KBM-7 (cell line): ENCODE measurements at places on chromosomes 11 and 22.

- no peak for DNase-seq
Observed at GRCh38 chr11:2557381-2557780, 112.6 kb downstream of the KCNQ1 start.

DNA sequence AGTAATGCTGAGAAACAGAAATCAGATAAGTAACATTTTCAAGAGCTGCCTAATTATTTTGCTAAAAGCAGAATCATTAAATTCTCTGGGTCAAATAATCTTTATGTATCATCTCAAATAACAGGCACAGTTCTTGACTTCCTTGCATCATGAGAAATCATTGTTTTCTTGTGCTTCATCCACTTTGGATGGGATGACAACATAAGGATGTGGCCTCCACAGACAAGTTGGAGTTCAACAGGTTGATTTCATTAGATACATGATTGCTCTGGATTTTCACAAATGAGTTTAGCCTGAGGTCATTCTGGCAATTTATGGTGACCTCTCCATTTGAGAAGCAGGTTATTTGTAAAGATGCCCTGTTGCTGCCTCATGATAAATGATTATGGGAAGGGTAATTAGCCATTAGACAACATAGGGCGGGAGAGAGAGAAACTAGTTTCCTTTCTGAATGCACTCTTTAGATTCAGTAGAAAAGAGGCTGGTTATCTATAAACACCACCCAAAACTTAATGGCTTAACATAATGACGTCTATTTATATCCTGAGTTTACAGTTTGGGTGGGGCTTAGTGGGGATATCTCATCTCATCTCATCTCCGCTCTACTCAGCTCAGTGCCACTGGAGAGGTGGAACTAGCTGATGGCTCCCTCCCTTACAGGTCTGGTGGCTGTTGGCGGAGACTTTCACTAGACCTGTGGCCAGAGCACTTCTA is 35.0 kb upstream of the ADORA2A start:
- DNase-seq = no peak

- DNase-seq = no peak
Observed at GRCh38 chr11:92500453-92500852, 275.8 kb downstream of the FAT3 start.

- no peak for DNase-seq
Observed at GRCh38 chr11:110318638-110319404, 22.4 kb upstream of the RDX start.

DNA sequence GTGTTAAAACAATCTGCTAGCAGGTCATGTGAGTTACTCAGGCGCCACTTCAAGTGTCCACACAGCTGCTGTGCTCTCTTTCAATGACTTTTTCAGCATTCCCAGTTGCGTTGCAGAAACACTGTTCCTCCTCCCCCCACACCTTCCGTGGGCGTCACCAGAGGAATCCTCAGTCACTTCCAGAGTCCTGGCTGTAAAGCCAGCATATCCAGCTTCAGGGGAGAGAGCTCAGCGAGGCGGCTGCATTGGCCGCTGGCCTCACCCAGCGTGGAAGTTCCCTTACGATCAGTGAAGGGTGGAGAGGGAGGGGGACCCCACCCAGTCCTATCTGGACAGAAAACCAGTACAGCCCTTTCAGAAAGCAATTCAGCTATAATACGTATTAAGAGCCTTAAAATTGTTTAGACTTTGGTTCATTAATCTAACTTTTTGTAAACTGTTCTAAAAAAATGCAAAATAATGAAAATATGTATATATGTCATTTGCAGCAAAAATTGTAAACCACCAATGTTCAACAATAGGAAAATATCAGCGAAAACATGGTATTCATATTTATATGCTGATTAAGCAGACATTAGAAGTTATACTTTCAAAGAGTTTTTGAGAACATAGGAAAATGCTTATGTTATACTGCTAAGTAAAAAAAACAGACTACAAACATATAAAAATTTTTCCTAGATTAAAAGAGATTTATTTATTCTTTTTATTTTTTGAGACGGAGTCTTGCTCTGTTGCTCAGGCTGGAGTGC is 2.8 kb upstream of the ANO9 start:
- DNase-seq = no peak

DNA sequence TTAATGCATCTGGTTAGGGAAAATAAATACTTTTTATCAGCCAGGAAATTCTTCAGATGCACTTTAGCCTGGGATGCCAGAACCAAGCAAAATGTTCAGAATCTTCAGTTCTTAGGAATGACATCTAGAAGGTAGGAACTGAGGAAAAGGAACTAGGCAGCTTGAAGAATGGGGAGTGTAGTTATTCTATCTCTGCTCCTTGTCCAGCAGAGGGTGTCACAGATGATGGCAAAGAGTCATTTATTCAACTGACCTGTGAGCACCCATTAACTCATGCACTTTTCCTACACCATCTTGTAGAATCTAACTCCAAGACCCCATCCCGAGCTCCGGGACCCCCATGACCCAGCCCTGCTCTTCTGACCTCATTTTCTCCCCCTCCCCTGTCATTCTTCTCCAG is 122.1 kb upstream of the ISX start:
- DNase-seq = no peak

GRCh38 chr22:31628969-31629708 is 32.9 kb downstream of the PISD start:
- DNase-seq = no peak

GRCh38 chr11:8723711-8724110 is 41.1 kb downstream of the RPL27A start:
- no peak for DNase-seq

- DNase-seq = no peak
Observed at GRCh38 chr11:71391352-71391751, 56.8 kb downstream of the DHCR7 start.

GRCh38 chr11:67113231-67113721 is 5.8 kb upstream of the KDM2A start:
- DNase-seq = peak; percentile 52

- DNase-seq = peak; percentile 73
Observed at GRCh38 chr11:69918938-69919650, 99.9 kb upstream of the FGF3 start.

DNA sequence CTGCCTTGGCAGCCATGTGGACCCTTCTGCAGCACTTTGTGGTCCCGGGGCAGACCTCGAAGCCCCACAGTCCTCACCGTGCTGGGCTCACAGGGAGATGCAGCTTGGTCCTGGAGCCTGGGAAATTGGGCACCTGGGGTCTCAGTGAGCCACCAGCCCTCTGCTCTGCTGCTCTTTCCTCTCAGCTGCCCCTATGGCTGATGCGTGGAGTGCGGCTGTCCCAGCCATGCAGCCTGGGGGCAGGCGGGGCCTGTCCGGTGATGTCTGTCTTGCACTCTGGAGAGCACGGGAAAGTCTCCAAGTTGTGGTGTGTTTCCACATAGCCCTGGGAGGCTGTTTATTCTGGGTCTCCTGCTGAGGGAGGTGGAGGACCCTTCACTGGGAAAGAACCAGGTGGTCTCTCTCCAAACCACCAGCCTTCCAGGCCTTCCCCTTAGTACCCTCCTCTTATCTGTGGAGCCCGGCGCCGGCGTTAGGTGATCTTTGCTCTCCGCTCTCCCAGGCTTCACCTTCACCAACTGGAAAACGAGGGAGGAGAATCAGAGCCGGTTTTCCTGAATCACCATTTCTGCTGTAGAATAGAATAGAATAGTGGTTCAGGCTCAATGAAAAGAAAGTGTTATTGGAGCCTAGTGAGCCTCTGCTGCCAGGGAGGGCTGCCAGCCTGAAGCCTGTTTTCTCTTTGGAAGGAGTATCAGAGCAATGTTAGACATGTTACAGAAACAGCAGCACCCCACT is 41.2 kb upstream of the GRAMD4 start:
- DNase-seq = no peak

DNA sequence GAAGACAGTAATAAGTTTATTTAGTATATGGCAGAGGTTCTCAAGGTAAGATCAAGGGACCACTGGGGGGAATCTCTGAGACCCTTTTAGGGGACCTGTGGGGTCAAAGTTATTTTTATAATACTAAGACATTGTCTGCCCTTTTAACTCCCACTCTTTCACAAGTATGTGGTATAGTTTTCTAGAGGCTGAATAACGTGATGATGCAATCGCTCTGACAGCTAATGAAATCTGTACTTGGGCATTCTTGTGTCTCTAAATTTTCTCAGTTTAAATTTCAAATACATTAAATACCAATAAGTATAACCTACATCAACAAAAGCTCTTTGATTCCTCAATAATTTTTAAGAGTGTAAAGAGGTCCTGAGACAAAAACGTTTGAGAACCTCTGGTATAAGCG is 147.9 kb downstream of the ATG16L2 start:
- DNase-seq = no peak

- peak; percentile 29 for DNase-seq
Observed at GRCh38 chr11:1072116-1072820, 2.4 kb upstream of the MUC2 start.
